Activated CD4-positive, alpha-beta T cell treated with anti-CD3 and anti-CD28 coated beads, Interleukin-2, amount 10 ng/mL, durations not matched to agents 7 days and 5 days (primary cell): ENCODE measurements at places on chromosomes 3 and 15. TPM values are rescaled to one million over a fixed set of nuclear protein-coding genes. Genes with fewer than 3 reads are reported as not detected.

- peaks cover 24% of the 10 kb centered on the region for H3K27me3 ChIP-seq
- H3K27ac ChIP-seq: no peak overlapping the region
- H3K36me3 ChIP-seq: no peaks in the 10 kb centered on the region
- no peak for DNase-seq
- H3K4me1 ChIP-seq: peaks cover 21% of the 10 kb centered on the region
Observed at GRCh38 chr3:139332092-139332491, 11.7 kb upstream of the MRPS22 start.

DNA sequence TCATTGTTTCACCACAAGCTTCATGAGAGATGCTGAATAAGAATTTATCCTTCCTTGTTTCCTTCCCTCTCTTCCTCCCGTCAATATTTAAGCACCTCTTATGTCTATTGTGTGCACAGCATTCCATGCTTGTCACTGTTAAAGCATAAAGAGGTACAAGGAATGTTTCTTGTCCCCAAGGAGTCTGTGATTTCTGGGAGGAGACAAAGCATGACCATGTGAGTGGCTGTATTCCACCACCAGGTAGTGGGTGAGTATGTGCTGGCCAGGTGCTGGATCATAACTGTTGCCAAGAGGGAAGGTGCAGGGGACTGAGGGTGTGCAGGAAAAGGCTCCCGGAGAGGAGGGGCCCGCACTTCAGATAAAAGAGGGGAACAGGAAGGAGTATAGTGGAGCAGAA is 62.9 kb upstream of the GSK3B start:
- H3K4me3 ChIP-seq: no peak overlapping the region
- H3K27me3 ChIP-seq: peaks cover 6% of the 10 kb centered on the region
- peaks cover 7% of the 10 kb centered on the region for H3K36me3 ChIP-seq
- DNase-seq: no peak

DNA sequence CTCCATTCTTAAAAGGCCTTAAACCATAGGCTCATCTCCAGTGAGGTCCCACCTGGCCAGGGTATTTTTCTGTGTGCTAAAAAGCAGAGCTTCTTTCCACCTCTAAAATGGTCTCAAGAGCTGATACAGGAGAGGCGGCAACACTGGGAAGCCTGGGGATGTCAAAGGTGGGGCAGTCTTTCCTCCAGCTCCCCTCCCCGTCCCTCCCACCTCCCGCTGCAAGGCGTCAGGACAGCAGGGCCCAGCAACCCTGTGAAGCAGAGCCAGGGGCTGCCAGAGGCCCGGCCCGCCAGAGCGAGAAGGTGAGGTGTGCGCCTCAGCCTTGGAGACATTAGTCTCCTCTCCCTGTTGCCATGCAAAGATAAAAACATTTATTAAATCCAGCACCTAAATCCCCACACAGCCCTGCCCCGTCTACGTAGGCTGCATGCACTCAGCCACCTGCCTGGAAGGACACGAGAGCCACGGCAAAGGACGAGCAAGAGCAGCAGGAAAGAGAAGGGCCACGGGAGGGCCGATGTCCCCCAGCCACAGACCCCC is 75.6 kb downstream of the FAM174B start:
- DNase-seq: no peak
- no peak overlapping the region for H3K27ac ChIP-seq

DNA sequence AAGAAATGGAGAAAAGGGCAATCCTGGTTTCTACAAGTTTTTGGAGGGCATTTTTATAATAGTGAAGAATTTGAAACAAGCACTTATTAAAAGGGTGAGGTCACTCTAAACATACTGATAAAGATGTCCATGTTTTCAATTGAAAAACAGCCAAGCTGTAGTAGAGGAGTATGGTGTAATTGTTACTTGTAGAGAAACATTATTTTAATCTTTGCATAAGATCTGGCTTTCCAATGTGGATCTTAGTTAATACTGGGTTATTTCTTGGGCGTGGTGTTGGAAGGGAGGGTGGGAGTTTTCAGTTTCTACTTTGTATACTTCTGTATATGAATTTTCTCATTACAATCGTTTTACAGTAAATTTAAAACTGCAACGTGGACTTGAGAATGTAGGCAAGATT is 22.8 kb downstream of the MORF4L1 start:
- no peaks in the 10 kb centered on the region for H3K27me3 ChIP-seq
- no peak for DNase-seq
- H3K27ac ChIP-seq: no peak overlapping the region

Gene SMAD6
- 0.40 TPM for total RNA-seq
